ENCODE measurements at places on chromosomes 11 and 22.

- DNase-seq = no peak
These were observed 105.9 kb downstream of the TRPC6 start for GRCh38 chr11:101477926-101478325.

GRCh38 chr11:31607914-31608313 lies 98.3 kb downstream of the ELP4 start:
- DNase-seq = no peak

DNA sequence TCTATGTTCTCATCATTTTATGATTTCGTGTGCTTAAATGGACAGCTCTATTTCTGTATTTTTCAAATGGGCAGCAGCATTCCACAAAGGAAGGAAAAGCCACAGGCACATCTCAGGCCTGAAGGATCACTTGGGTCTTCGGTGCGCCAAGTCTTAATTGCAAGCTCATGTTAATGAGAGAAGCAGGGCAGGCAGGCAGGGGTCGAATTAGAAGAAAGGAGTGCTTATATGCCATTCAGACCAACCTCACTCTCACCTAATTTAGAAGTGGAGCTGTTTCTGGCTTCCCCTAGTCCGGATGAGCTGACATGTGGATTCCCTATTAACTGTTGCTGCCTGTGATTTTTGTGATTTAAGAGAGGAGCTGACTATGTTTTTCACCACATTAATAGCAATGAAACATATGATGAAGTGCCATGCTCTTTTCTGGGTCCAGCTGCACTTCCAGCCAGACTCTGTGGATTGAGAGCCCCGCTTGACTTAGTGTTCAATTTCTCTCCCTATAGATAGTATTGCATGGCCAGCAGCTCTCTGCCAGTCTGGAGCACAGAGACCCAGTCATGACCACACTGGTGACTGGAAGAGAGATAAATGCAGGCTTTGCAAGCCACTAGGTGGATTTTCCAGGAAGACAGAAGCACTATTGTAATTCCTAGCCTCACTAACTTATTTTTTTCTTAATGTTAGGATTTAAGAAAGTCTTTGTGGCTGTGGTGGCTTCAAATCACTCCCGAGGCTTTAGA lies 373.9 kb upstream of the FAT3 start:
- no peak for DNase-seq

- no peak for DNase-seq
These were observed 861.3 kb downstream of the TBC1D22A start for GRCh38 chr22:47623763-47624148.

DNA sequence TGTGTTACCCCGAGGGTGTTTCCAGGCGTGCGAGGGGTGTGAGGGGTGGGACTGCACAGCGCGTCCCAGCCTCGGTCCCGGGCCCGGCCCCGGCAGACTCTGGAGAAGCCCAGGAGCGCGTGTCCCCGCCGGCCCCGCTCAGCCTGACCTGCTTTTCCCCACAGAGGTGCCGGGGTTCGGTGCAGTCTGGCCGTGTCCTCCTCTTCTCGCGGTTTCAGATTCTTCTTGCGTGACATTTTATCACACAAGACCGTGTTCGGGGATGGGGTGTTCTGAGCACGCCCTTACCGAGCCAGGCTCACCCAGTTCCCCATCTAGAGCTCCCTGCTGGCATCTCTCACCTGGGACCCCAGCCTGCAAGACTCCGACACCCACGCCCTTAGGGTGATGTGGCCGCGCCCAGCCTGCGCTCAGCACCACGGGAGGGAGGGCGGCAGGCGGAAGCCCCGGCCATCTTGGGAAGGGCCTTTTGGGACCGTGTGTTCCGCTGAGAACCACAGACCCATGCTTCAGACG lies 775.6 kb downstream of the BRD1 start:
- DNase-seq = peak; percentile 25

GRCh38 chr11:105074166-105074530 lies 29.0 kb upstream of the CARD16 start:
- no peak for DNase-seq

- no peak for DNase-seq
These were observed 98.2 kb upstream of the PRR5 start for GRCh38 chr22:44603767-44604166.

DNA sequence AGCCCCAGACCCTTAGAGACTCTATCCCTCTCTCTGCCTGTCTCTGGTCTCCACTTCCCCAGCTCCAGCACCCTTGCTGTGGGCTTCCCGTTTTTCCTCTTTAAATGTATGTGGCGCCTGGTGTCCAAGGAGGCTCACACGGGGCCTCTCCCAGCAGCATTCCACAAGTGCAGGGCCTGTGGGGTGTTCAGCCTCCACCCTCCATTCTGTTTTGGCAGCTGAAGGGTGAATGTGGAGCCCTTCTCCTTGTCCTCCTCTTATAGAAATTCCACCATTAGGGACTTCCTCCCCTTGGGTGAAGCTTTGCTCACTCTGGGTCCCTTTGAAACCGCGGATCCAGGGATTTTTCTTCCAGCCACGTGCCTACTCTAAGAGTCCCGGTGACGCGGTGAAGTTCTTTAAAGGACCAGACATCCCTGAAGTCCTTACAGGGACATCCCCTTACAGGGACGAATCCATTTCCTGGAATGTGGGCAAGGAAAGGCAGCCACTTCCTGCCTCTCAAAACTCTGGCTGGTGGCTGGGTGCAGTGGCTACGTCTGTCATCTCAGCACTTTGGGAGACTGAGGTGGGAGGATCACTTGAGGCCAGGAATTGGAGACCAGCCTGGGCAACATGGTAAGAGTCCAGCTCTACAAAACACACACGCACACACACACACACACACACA lies 1.6 kb upstream of the TSPAN18 start:
- DNase-seq = no peak

GRCh38 chr11:132846075-132846474 lies 686.2 kb downstream of the OPCML start:
- DNase-seq = no peak

- no peak for DNase-seq
These were observed 95.9 kb downstream of the MIAT start for GRCh38 chr22:26753125-26753862.

DNA sequence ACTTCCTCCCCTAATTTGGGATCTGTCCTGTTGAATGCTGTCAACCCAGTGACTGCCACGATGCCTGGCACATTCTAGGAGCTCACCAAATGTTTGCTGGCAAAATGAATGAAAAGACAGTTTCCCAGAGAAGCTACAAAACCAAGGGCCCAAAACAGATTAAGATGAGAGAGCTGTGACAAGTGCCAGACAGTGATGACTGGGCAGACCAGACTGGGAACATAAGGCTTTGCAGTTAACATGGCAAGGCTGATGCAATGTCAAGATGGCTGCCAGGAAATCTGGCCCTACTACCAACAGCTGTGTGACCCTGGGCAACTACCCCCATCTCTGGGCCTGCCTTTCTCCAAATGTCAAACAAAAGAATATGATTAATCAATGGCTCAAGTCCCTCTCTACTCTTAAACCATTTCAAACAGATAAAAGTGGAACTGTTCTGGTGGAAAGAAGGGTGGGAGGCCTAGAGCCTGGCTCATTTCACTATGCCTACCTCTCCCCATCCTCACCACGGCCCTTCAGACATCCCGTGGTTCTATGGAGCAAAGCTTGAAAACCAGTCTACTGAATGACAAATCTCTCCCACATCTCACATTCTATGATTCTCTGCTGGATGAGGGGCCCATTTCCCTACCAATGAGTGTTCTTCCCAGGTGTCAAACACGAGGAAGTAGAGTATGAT lies 12.8 kb downstream of the AP1B1 start:
- DNase-seq = no peak

- no peak for DNase-seq
These were observed 24.4 kb upstream of the TOLLIP start for GRCh38 chr11:1333860-1334259.

DNA sequence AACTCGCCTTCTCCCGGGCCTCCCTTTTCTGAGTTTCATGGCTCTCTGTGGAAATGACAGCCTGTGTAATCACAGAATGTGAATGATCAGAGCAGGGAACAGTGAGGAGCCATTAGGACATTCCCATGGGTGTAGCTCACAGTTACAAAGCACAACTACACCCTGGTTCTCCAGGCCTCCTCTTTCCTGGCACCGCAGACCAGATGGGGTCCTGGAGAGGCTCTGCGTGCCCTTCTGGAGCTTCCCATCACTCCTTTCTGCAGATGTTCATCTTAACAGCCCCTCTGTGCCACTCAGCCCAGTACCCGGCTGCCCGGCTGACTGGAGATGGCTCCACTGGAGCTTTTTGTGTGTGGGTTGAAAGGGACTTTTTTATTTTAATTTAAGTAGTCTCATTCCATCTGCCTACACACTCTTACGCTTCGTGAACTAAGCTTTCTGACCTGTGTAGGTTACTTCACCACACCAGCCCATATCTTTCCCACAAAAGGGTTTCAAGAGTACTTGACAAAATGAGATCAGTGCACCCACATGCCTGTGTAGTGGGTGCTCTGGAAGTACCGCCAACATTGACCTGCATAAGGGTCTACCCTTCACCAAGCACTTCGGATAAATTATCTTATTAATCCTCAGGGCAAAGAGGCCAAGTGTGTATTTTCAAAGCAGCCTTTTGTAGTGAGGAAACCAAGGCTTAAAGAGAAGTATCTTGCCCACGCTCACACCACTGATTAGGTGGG lies 29.8 kb downstream of the SREBF2 start:
- DNase-seq = no peak

- DNase-seq = no peak
These were observed 49.8 kb downstream of the APIP start for GRCh38 chr11:34866375-34866774.

- DNase-seq = peak; percentile 46
These were observed 1.2 kb downstream of the DDX6 start for GRCh38 chr11:118789501-118790356.

DNA sequence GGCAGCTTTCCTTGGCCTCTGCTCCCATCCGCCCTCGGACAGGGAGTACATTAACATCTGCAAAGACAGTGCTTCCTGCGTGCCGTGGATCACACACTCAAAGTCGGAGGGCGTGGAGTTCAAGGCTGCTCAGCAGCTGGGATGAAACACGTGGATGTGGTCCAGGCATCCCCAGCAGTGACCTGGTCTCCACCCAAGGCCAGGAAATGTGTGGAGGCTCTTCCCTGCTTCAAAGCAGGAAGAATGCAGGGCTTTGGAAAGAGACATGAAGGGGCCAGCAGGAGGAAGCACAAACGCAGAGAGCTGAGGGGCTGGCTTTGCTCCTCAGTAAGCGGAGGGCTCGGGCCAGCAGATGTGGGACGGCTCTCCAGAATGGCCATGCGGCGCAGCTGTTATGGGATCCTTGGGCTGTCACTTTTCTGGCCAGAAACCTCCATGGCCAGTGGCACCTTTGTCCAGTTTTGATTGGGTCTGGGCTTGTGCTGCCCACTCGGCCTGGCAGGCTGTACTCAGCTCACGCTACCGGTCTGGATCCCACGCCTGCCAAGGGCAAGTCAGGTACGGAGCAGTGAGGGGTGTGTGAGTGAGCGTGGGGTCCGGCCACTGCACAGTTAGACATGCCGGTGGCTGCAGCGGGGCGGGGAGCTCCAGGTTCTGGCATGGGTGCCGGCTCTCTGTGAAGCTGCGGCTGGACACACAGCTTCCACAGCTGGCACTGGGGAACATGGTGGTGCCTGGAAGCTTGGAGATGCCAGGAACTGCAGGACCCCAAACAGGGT lies 438.0 kb downstream of the TBC1D22A start:
- no peak for DNase-seq

- no peak for DNase-seq
These were observed 23.2 kb downstream of the LDLRAD3 start for GRCh38 chr11:35967042-35967441.

- DNase-seq = no peak
These were observed 25.9 kb upstream of the MMP13 start for GRCh38 chr11:102981324-102981910.

DNA sequence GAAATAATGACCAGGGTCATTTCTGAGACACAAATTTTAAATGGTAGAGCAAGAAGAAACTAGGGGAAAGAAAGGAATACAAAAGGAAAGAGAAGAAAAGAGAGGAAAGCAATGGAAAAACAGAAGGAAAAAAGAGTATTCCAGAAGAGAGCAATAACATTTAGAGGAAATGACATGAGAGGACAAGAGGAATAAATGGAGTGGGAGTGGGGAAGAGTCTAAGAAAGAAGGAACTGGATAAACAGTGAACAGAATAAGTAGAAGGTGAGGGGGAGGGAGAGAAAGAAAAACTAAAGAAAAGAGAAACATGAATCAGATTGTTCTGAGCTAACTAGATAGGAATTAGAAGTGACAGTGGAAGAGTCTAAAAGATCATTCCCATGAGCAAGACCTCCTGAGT lies 28.4 kb downstream of the PRDM10 start:
- DNase-seq = no peak

DNA sequence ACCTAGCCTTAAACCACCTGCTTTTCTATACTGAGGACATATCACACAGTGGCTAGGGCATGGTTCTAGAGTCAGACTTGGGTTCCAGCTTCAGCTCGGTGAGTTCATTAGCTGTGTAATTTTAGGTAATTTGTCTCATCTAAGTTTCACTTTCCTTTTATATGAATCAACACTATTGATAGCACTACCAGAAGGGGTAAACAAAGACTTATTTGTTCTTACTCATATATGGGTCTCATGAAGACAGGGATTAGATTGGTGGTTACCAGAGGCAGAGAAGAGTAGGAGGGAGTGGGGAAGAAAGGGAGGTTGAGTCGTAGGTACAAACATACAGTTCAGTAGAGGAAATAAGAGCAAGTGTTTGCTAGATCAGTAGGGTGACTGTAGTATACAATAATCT lies 924.7 kb downstream of the OPCML start:
- DNase-seq = no peak

DNA sequence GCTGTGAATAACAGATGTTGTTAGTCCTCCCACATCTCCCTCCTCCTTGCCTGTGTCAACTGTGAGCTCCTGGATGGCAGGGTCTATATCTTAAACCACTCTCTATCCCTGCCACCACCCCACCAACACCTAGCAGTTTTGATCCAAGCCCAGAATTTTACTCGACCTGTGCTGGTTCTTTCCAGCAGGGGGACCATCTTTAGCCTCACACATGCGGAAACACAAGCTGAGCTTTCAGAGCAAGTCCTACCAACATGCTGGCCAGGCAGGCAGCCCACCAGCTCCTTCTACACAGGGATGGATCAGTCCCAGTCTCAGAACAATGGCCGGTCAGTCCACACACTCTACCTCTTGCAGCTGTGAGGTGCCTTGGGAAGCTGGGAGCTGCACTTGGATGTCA lies 231.5 kb downstream of the NXPE2 start:
- no peak for DNase-seq

- DNase-seq = no peak
These were observed 7.7 kb downstream of the CD44 start for GRCh38 chr11:35146711-35147110.

Data from naive thymus-derived CD8-positive, alpha-beta T cell (primary cell).